ENCODE measurements at places on chromosomes 12 and 14.

- DNase-seq: no peak
These were observed 89.3 kb downstream of the OSBPL8 start for GRCh38 chr12:76470028-76470939.

DNA sequence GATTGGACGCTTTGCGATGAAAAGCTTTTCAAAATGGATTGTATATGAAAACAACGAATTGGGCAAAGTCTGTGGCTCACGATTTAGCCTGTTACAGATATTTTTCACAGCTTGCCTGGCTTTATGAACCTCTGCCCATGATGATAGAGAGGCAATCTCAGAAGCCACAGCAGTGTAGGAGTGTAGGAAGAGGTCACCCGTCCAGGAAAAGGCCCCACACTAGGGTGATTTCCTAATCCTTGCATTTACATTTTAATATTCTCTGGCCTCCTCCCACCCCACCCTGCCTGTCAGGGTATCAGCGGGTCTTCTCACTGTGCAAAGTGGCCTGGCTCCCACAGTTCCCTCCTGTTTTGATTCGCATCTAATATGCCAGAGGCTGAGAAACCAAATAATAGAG, 81.8 kb upstream of the FOXN3 start:
- DNase-seq: no peak

- no peak for DNase-seq
These were observed 23.1 kb upstream of the RNASE12 start for GRCh38 chr14:20614038-20614840.

DNA sequence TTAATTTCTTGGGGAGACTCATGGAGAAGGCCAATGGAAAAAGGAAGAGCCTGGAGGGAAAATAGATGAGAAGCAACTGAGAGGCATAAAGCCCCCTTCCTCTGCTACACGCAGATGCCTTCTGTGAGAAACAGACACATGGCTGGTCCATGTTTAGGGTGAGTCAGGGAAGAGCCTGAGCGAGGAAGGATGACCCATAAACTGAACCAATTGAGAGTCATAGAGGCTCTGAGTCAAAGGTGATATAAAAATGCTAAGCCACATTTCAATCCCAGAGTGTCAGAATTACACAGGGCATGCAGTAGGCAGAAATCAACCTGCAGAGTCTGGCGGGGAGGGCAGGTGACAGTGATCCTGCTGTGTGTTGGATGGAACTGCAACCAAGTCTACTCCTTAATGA, 30.1 kb upstream of the NEDD1 start:
- DNase-seq: no peak

- no peak for DNase-seq
These were observed 53.4 kb downstream of the PLBD1 start for GRCh38 chr12:14514154-14514842.

DNA sequence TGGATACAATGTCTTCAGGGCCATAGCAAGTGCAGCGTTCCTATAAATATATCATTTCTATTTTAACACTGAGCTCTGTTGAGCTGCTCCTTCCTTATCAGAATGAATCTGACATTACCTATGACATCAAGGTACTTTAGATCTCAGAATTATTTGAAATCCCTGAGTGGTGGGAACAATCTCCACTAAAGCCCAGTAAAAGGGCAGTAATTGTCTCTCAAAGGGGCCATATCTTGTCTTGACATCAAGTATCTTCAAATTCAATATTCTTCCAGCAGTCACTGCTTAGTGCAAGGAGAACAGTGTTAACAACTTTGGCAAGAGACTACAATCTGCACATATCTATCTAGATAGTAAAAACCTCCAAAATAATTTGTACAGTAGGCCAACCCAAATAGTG, 21.7 kb upstream of the ST8SIA1 start:
- DNase-seq: no peak

Measured in activated naive CD4-positive, alpha-beta T cell (primary cell).